ENCODE measurements at places on chromosomes 4 and X.
A peak's percentile ranks its signal among the peaks of the same experiment; 100 is the strongest.

DNA sequence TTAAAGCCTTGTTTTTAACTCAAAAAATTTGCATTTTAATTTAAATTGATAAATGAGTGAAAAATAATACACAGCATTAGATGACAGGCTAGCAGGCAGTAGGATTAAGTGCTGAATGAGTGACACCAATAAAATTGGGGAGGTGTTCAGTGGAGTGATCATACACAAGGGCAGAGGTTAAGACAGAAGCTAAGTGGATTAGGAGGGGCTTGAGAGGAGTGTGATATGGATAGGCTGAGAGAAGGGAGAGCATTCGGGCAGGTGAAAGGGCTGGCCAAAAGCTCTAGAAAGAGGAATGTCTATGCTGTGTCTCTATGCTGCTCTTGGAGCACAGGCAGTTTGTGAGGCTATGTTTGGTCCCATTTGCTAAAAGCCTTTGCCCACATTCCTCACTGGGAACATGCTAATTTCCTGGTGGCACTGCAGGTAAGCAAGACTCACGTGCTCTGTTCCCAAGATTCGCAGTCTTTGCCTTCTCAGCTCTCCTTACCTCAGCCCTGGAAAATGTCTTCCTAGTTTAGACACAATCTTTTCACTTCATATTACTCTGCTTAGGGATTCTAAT, 52.8 kb upstream of the CCSER1 start:
- no peak for DNase-seq

GRCh38 chr4:76001700-76002099, 5.6 kb downstream of the CXCL9 start:
- DNase-seq = no peak

GRCh38 chr4:145644699-145645098, 25.5 kb downstream of the MMAA start:
- peak; percentile 6 for DNase-seq

DNA sequence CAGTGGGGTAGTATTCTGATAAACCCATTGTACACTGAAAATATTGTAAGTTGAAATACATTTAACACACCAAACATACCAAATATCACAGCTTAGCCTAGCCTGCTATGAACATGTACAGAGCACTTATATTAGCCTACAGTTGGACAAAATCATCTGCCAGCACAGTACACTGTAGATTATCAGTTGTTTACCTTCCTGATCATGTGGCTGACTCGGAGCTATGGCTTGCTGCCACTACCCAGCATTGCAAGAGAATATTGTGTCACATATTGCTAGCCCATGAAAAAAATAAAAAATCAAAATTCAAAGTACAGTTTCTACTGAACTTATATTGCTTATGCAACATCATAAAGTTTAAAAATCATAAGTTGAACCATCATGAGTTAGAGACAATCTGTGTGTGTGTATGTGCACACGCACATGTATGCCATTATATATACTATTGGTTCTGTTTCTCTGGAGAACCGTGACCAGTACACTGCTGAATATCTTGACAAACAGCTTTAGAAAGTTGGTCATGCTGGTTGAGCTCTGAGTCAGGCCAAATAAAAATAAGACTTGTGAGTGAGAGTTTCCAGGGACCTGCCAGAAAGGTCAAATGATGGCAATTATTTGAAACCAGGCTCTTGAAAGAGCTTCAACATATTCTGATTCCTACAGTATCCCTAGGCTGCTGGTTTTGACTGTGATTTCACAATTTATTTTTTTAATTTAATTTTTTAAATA, 238.5 kb downstream of the PRR32 start:
- no peak for DNase-seq

- no peak for DNase-seq
Observed at GRCh38 chrX:139924069-139924695, 8.7 kb downstream of the ATP11C start.

GRCh38 chr4:168710353-168710946, 213.6 kb downstream of the PALLD start:
- no peak for DNase-seq

GRCh38 chrX:39652336-39652735, 445.4 kb downstream of the BCOR start:
- DNase-seq = peak; percentile 6

DNA sequence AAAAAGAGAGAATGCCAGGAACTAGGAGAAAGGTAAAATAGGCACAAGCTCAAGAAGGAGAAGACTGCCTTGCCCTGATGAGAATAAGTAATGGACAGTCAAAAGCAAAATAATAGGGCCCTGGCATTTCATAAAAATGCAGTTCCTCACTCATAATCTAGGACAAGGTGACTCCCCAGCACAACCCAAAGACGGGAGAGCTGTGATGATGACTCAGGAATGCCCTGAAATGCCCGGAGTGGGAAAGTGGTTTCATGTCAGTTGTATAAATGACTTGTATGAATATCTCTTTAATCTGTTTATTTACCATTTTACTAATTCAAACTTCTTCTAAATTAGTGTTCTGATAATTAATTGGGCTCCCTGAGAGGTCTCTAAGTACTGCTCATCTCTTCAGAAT, 28.8 kb upstream of the SETD7 start:
- no peak for DNase-seq

DNA sequence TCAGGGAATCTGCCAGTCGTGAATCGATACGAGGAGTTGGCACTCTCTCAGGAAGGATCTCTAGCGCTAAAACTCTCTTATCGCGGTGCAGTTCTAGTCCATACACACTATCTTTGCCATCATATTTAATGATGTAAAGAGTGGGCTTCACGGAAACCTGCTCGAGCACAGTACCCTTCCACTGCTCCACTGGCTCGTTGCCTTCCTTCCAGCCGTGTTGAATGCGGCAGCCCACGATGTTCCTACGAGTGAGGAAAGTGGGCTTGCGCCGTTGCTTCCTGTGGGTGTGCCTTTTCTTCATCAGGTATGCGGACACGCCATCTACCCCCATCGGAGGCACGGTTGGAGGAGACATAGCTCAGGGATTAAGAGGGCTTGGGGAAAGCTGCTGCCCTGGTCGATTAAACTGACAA, 661 bp downstream of the SPIN4 start:
- DNase-seq = peak; percentile 58

DNA sequence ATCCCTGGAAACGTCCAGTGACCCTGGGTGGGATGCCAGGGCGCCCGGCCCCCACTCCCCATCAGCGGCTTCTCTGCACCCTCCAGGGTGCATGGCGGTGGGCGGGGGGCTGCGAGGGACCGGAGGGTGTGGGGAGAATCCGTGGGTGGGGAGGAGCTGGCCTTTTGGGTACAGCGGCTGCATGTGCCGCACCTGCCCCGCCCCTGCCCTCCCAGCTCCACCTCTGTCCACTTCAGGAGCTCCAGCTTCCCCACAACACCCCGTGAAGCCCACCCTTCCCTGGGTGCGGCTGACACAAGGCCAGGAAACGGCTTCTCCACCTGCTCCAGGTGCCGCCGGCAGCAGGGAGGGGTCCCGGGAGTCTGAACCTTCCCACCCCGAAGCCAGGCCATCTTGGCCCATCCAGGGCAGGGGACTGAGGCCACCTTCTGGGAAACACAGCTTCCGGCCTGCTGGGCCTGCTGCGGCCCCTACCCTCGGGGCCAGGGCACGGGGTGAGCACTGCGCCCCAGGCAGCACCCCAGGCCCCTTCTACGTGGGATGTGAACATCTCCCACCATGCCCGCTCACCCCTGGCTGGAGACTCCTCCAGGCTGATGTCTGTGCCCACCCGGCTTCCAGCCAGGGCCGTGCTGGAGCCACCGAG, 34.6 kb downstream of the CPLX1 start:
- DNase-seq = no peak

DNA sequence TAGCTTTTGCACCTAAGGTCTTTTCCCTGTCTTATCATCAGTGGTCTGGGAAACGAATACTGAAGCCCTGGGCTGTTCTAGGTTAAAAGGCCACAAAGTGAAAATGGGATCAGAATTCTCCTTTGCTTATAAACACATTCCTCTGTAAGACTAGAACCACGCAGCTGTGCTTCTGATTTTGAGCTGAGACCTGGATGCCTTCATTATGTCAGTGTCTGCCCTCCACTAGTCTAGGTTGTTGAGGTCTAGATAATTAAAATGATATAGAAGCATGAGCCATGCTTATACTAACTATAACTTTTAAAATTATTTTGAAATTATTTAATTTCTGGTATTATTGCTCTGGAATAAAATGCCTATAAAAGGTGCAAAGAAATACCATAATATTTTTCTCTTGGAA, 403.9 kb downstream of the ADGRL3 start:
- DNase-seq = no peak

Data from NCI-H146 (cell line).